T-helper 1 cell (primary cell): ENCODE measurements at places on chromosomes 6 and 20.

DNA sequence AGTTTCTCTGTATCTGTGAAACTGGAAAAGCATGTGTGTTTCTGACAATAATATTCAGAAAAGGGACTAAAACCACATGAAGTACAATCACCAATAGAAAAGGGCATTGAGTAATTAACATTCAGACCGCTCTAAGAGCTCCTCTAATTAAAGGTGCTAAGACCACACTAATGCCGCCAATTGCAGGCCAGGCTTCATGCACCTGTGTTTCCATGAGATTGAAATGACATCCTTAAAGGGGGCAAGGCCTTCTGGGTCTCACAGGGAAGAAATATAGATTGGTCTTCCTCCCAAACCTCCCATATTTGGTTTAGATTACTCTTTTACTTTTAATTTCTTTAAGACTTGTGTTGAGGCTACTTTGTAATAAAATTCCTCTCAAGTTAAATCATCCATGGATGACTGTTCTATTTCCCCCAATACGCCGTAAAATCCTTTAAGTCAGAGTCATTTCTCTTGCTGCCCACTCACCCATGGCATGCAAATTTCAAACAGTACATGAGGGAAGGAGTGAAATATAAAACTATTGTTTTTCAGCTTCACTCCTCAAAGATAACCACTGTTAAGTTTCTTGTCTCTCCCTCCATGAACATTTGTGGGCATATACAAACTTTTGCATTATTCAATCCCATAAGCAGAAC lies 110.6 kb downstream of the UBE3D start:
- no peak for DNase-seq

DNA sequence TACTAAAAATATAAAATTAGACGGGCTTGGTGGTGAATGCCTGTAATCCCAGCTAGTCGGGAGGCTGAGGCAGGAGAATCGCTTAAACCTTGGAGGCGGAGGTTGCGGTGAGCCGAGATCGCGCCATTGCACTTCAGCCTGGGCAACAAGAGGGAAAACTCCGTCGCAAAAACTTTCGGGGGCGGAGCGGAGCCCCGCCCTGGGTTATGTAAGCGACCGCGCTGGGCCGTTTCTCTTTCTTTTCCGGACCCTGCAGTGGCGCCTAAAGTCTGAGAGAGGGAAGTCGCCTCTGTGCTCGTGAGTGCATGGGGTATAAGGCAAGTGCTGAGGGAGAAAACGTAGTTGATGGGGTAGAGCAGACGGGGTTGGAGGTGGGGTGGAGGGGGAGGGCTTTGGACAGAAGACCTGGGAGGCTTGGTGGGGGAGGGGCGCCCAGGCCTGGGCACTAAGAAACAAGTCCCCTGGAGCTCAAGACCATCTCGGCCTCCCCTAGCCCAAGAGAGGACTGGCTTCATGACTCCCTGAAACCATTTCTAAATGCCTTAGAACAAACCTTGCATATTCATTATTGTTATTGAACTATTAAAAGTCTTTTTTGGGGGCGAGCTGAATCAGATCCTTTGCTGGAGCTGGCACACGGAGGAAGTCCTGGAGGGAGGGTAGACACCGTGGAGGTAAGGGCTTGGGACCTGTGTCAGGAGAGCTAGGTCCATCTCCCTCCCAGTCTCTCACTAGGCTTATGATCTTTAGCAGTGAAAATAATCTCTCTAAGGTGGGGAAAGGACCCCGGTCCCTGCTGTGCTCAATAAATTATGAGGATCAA lies 2.7 kb upstream of the MICA start:
- peak; percentile 70 for DNase-seq

DNA sequence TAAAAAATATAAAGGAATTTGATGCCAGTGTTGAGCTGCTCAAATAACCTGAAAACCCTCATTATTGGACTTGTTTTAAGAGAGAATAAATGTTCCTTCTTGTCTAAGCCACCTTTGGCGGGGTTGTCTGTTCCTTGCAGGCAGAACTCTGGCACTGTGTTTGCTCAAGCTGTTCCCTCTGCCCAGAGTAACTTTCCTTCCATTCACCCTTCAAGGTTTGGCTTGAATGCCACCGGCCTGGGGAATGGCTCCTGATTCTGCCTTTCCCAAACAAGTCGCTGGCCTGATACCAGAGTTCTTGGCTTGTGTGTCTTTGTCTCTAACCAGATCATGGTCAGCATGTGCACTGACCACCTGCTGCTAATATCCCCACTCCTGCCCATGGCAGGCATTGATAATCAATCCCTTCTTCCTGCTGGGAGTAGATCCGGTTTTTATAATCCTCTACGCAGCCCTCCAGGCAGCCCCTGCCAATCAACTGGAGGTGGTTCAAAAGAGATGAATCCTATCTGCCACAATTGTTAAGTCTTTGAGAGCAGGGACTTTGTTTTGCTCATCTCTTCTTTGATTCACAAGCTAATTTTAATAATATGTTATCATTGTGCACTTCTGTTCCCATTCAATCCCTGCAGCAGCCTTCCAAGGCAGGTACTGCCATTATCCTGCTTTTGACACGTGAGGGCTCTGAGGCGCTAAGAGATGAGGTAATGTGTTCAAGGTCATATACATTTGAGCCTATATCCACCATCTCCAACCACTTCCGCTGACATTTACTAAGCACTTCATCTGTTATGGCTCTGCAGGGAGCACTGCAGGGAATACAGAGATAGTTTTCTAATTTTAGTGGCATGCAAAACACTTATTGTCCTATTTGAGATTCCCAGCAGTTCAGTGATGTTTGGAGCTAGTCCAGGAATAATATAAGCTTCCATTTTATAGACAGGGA lies 3.1 kb upstream of the CCM2L start:
- DNase-seq, result no peak

DNA sequence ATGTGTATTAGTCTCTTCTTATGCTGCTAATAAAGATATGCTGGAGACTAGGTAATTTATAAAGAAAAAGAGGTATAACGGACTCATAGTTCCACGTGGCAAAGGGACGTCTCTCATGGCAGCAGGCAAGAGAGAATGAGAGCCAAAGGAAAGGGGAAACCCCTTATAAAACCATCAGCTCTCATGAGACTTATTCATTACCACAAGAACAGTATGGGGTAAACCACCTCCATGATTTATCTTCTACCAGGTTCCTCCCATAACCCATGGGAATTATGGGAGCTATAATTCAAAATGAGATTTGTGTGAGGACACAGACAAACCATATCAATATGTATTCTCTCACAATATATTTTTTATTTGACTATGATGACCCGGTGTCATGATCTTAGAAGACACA lies 109.1 kb downstream of the UTRN start:
- DNase-seq, result no peak

GRCh38 chr20:35954907-35955251 lies 577 bp upstream of the SCAND1 start:
- peak; percentile 15 for DNase-seq
